ENCODE measurements at places on chromosomes 3 and 15. TPM values are rescaled to one million over a fixed set of nuclear protein-coding genes. Genes with fewer than 3 reads are reported as not detected.

EEF1AKMT4 gene
- 3.5 TPM for total RNA-seq

FANCD2OS gene
- not detected for total RNA-seq

SPATA12 gene
- total RNA-seq, result not detected

IP6K2 gene
- 43.4 TPM for total RNA-seq

SMCO1 gene
- total RNA-seq, result not detected

All from activated CD4-positive, alpha-beta memory T cell treated with anti-CD3 and anti-CD28 coated beads for 36 hours (primary cell).